ENCODE measurements at places on chromosomes 3 and 15. TPM values are rescaled to one million over a fixed set of nuclear protein-coding genes. Genes with fewer than 3 reads are reported as not detected.

The GOLGA6B gene
- not detected for total RNA-seq

The CCDC54 gene
- total RNA-seq = not detected

The TGM4 gene
- total RNA-seq = not detected

GRCh38 chr3:10290481-10291176, 2.1 kb downstream of the GHRL start:
- no peak for DNase-seq

GRCh38 chr15:66240240-66240794, 13.2 kb downstream of the MEGF11 start:
- no peak for DNase-seq

DNA sequence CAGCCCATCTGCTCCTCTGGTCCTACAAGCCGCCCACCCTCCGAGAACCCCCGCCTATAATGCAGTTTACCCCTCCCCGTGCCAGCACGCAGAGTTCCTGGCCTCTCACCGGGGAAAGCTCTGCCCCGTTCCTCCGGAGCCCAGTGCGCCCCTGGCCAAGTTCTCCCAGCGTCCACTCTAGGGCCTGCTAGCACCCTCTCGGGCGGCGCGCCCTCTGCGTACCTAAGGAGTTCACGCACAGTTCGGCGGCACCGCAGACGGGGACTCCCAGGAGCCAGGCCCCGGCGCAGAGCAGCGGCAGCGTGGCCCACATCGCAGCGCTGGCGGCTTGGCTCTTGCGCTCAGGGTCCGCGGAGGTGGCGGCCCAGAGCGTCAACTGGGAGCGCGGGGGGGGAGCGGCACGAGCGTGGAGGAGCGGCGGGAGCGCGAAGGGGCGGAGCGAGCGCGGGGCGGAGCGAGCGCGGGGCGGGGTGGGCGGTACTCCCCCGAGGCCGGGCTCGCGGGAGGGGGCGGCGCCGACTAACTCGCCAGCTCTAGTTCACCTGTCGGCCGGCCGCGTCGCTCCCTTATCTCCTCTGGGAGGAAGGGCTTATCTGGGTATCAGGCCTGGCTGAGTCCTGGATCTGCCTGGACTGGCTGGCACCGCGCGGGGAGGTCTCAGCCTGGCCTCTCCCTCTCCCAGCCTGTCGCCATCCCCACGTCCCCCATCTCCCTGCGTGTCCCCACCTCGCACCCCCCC, at the start of gene CTSH:
CTSH (minus strand) TSS at position 378 of the 739 bp plus-strand sequence; CDS start at position 313, 65 bp downstream.
- DNase-seq = peak; percentile 97

DNA sequence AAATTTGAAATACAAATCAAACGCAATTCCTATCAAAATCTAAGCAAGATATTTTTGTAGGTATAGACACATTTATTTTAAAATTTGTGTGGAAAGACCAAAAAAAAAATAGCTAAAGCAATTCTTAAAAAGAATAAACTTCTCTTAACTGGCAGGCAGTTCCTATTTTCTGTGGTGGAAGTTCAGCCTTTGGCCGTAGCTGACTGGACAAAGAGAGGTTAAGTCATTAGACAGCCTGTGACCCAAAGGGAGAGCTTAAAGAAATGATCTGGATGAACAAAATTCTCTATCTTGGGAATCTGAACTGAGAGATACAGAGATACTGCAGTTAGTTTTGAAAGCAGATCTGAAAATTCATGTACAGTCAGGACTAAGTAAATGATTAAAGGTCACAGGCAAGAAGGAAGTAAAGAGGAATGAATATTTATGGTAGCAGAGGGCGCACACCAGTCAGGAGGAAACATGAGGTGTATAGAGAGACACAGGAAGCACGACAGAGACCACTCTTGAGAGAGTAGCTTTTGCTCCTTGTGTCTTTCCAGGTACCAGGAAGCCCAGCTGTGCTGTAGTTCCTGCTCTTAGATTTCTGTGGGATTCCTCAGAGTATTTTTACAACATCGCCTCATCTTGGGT, 57.5 kb downstream of the TPRG1 start:
- no peak for DNase-seq

DNA sequence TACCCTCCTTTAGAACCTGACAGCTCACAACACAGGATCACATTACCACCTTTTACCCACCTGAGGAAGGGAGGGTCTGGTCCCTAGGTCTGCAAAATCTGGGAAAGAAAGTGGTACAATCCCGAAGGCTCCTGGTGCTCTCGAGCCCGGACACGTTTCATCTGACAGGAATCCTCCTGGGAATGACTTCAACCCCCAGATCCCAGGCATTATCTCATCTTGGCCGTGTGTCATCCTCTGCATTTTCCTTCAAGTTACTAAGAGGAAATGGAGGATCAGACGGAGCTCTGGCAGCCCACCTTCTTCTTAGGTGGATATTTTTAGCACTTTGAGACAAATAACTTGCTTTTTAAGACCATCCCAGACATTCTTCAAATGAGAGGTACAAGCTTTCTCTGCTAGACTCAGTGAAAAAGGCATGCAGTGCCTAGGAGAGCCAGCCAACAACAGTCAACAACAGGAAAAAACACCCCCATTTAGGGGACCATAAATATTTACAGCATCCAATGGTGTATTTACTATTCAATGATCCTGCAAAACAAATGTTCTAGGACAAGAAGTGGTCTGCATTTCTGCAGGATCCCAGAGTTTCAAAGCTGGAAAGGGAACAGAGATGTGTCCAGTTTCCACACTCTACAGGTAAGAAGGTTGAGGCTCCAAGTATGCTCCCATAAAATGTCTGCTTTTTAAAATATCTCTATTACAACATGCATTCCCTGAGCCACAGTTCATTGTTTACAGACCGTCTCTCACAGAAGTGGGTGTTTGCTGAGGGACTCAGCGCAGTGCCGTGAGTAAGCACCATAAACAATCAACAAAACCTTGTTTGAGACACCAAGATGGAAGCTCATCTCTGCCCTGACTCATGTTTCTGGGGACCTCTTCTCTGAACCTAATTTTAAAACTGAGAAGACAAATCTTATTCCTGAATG, 38.3 kb upstream of the ARHGEF3 start:
- no peak for DNase-seq

- DNase-seq = no peak
These were observed 8.9 kb downstream of the FAM3D start for GRCh38 chr3:58657571-58658141.

GRCh38 chr3:74599564-74599963, 14.9 kb downstream of the CNTN3 start:
- DNase-seq = no peak

DNA sequence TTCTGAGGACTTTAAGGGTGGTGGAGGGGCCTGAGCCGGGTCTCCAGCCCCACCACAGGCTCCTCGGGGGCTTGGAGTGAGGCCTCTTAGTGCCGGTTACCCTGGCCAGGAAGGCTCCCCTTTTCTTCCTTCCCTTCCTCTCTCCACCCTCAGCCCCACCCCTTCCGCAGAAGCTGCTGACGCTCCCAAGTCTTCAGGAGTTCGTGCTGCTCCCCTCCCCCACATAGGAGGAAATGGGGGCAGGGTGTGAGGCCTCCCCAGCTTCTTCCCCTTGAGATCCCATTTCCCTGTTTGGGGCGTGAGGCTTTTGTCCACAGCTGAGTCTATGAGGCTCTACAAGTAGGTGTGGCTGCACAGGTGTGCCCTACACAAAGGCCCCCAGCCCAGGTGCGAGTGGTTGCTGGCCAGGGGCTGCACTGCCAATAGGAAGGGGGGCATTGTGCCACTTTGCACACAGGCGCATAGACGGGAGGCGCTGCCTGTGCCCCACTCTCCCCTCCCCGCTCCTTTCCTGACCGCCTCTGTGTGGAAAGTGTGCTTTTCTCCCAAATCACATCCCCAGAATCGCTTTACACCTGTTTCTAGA, 915 bp upstream of the CALML4 start:
- peak; percentile 72 for DNase-seq

- no peak for DNase-seq
These were observed 162.6 kb downstream of the IL1RAP start for GRCh38 chr3:190676481-190676880.

DNA sequence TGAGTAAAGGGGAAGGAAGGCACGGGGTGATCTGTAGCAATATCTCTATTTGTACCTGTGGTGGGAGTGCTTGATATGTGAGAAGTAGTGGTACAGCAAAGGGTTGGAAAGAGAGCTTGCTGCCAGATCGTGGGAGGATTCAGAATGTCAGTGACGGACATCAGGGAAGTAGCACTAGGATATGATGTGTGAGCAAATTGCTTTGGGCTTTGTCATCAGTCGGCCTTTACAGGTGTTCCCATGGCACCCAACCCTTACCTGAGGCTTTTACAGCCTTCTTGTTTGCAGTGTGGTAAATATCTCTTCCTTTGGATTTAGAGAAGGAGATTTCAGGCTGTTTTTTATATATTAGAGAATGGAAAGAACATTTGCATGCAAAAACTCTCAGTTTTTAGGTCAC, 29.8 kb downstream of the IL1RAP start:
- DNase-seq = no peak

- DNase-seq = peak; percentile 93
These were observed 21.3 kb upstream of the DAPK2 start for GRCh38 chr15:64067564-64068030.

- peak; percentile 51 for DNase-seq
These were observed 35.2 kb downstream of the PYGO1 start for GRCh38 chr15:55552926-55553325.

DNA sequence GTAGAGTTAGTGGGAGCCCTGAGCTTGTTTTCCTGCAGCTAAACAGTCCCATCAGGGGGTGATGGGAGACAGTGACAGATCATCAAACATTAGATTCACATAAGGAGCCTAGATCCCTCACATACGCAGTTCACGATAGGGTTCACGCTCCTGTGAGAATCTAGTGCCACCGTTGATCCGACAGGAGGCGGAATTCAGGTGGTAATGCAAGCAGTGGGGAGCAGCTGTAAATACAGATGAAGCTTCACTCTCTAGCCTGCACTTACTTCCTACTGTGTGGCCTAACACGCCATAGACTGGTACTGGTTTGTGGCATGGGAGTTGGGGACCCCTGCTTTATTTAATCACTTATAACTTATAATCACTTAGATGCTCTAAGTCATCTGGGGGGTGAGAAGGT, 179.1 kb downstream of the AKAP13 start:
- DNase-seq = no peak

DNA sequence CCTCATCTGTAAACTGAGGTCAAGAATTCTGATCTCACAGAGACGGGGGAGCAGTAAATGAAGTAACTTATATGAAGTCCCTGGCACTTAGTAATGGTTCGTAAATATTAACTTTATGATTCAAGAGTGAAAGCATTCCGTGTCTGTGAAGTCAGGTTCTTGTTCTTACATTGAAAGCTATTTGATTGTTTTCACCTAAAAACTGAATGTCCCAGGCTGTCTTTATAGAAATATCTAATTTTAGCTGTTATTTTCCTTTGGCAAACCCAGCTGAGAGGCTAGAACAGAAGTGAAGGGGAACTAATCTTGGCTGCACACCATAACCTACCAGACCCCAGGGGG, 84.5 kb downstream of the CHSY1 start:
- no peak for DNase-seq

DNA sequence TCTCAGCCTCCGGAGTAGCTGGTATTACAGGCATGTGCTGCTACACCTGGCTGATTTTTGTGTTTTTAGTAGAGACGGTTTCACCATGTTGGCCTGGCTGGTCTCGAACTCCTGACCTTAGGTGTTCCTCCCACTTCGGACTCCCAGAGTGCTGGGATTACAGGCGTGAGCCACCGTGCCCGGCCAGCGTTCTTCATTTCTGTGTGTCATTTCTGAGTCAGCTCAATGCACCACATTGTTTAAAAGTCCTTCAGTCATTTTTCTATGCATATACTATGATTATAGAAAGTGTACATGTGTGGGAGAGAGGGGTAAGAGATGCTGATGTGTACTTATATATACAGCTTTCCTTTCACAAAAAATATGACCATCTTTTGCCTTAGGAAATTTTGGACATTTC, 2.1 kb downstream of the QTRT2 start:
- no peak for DNase-seq

GRCh38 chr3:48466386-48467109, 20.0 kb downstream of the ATRIP start:
- DNase-seq = peak; percentile 50
